Hematopoietic multipotent progenitor cell treated with erythropoietin and hydrocortisone succinate and interleukin-3 and kit ligand, for 6 days (in vitro differentiated cells): ENCODE measurements at places on chromosomes 11 and 22.

DNA sequence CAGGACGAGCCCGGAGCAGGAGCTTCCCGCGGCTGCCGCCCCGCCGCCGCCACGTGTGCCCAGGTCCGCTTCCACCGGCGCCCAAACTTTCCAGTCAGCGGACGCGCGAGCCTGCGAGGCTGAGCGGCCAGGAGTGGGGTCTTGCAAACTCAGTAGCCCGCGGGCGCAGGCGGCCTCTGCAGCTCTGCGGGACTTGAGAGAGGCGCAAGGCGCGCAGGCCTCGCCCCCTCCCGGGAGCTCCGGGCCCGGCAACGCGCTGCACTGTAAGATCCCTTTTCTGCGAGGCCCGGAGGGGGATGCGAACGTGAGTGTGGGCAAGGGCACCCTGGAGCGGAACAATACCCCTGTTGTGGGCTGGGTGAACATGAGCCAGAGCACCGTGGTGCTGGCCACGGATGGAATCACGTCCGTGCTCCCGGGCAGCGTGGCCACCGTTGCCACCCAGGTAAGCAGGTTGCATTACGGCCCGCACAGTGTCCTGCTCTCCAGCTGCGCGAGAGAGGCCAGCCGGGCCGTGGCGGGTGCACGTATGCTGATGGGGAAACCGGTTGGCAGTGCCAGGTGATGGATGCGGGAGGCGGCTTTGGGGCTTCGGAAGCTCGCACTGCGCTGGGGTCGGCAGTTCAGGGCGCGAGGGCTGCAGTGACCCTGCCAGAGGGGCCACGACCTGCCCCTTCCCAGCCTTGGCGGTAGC lies 2.0 kb downstream of the SLC6A5 start:
- no peak for DNase-seq

GRCh38 chr22:36027935-36028645 lies 534 bp downstream of the RBFOX2 start:
- DNase-seq, result peak; percentile 40

- no peak for DNase-seq
These were observed 33.7 kb downstream of the DAGLA start for GRCh38 chr11:61713906-61714305.

- peak; percentile 67 for DNase-seq
These were observed 816 bp upstream of the PLEKHA7 start for GRCh38 chr11:17014833-17015626.

- DNase-seq, result no peak
These were observed 48.0 kb downstream of the IGF2 start for GRCh38 chr11:2091112-2091746.
